ENCODE measurements at places on chromosomes 16 and 17. TPM values are rescaled to one million over a fixed set of nuclear protein-coding genes. Genes with fewer than 3 reads are reported as not detected.

DNA sequence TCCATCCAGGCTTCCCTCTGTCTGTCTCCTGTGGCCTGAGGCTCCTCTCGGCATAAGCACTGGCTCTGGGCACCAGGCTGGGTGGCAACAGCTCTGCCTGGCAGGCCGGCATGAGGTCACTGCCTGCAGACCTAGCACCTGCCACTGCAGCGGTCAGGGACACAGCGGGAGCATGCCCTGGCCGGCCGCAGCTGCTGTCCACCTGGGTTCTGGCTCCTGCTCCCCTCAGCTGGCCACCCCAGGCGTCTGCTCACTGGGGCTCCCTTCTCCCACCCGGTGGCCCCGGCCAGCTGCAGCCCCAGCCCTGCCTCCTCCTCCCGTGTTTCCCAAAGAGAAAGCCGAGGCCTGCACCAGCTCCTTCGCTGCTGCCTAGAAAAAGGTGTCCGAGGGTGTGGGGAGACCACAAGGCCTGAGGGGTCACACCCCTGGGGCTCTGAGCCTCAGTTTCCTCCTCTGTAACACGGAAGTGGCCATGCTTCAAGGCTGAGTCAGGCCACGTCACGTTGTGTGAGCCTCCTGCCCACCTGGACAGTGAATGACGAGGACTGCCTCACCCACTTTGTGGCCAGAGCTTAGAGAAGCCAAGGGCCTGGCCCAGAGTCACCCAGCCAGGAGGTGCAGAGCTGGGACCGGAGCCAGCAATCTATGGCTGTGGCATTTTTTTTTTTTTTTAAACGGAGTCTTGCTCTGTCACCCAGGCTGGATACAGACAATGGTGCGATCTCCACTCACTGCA is 6.7 kb downstream of the NTHL1 start:
- DNase-seq: peak; percentile 57
- H3K27me3 ChIP-seq: no peaks in the 10 kb centered on the region
- H3K4me3 ChIP-seq: no peak overlapping the region
- peaks cover 16% of the 10 kb centered on the region for H3K36me3 ChIP-seq

The NPW gene
- polyA plus RNA-seq: 0.62 TPM

The CACNG4 gene
- 12.4 TPM for polyA plus RNA-seq

GRCh38 chr16:50297301-50298074 is 31.1 kb downstream of the ADCY7 start:
- H3K27ac ChIP-seq: no peak overlapping the region
- H3K27me3 ChIP-seq: no peaks in the 10 kb centered on the region
- no peaks in the 10 kb centered on the region for H3K36me3 ChIP-seq
- DNase-seq: peak; percentile 89
- peaks cover 21% of the 10 kb centered on the region for H3K4me1 ChIP-seq

The KCNJ2 gene
- polyA plus RNA-seq: 0.21 TPM

DNA sequence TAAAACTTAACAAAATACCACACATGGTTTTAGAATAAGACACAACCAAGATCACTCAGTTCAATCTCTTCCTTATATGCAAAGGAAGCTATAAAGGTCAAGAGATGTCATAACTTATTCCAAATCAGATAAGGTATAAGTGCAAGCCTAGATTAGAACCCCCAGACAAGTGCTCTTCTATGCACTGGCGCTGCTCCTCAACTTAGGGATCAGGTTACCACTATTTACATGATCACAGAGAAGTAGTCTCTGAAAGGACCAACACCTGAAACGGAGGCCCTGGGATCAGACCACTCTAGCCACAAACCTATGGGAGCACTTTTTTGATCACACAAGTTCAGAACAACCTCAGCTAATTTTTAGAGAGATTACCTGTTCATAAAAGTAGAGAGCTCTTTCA is 16.6 kb downstream of the COPS3 start:
- no peaks in the 10 kb centered on the region for H3K27me3 ChIP-seq
- H3K4me1 ChIP-seq: no peaks in the 10 kb centered on the region
- peaks cover 72% of the 10 kb centered on the region for H3K36me3 ChIP-seq

DNA sequence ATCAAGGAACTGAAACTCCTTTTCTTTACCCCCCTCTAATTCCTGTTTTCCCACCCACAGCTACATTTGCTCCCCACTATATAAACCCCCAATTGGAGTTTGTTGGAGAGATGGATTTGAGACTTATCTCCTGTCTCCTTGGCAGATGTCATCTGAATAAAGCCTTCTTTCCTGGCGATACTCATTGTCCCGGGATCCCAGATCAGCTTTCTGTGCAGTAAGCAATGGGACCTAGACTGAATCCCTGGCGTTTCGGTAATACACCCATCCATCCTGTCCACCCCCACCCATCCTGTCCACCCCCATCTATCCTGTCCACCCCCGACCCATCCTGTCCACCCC is 22.2 kb downstream of the QPRT start:
- no peak overlapping the region for H3K4me3 ChIP-seq
- no peaks in the 10 kb centered on the region for H3K36me3 ChIP-seq
- H3K27ac ChIP-seq: no peak overlapping the region
- no peaks in the 10 kb centered on the region for H3K4me1 ChIP-seq

DNA sequence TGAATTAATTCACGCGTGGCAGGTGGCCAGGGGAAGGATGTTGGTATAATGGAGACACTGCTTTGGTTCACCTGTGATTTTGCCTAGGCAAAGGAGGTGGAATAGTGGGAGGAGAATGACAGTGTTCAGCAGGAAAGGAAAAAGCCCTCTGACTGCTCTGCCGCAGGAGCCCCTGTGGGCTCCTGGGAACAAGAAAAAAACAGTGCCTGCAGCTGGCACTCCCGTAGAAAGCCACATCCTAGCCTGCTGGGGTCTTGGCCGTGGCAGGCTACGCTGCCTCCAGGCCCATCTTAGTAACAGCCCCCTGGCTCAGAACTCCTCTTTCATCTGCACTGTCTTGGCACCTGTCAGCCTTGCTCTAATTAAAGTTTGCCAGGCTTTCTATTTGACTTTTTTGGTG is 20.6 kb downstream of the ADORA2B start:
- no peak overlapping the region for H3K4me3 ChIP-seq
- no peaks in the 10 kb centered on the region for H3K36me3 ChIP-seq
- no peak overlapping the region for H3K27ac ChIP-seq
- DNase-seq: no peak
- no peaks in the 10 kb centered on the region for H3K27me3 ChIP-seq

DNA sequence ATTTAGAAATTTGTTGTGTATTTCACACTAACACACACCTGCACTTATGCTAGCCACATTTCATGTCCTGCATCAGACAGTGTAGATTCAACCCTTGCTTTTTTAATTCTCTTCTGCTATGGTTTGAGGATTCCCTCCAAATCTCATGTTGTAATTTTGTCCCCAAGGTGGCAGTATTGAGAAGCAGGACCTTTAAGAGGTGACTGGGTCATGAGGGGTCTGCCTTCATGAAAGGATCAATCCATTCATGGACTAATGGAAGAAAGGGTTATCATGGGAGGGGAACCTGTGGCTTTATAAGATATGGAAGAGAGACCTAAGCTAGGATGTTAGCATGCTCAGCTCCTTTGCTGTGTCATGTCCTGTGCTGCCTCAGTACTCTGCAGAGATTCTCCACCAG is 1032.2 kb downstream of the CDH11 start:
- H3K27me3 ChIP-seq: no peaks in the 10 kb centered on the region
- peak; percentile 13 for DNase-seq
- H3K4me3 ChIP-seq: no peak overlapping the region
- no peak overlapping the region for H3K27ac ChIP-seq
- peaks cover 10% of the 10 kb centered on the region for H3K4me1 ChIP-seq

- DNase-seq: peak; percentile 64
- peaks cover 15% of the 10 kb centered on the region for H3K4me1 ChIP-seq
- H3K36me3 ChIP-seq: no peaks in the 10 kb centered on the region
- no peaks in the 10 kb centered on the region for H3K27me3 ChIP-seq
- H3K27ac ChIP-seq: no peak overlapping the region
These were observed 8.4 kb upstream of the PPP1R1B start for GRCh38 chr17:39618246-39618913.

DNA sequence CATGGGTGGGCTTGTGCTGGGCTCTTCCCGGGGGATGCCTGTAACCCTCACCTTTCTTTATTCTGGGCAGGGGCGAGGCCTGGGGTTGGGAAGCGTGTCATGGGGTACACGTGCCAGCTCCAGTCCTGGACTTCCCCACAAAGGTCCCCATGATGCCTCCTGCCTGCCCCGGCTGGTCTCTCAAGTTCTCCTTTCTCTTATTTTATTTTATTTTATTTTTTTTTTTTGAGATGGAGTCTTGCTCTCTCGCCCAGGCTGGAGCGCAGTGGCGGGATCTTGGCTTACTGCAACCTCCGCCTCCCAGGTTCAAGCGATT is 8.6 kb downstream of the ATP2A3 start:
- peaks cover 16% of the 10 kb centered on the region for H3K4me1 ChIP-seq
- no peaks in the 10 kb centered on the region for H3K27me3 ChIP-seq
- no peak for DNase-seq
- no peak overlapping the region for H3K27ac ChIP-seq
- H3K36me3 ChIP-seq: no peaks in the 10 kb centered on the region

GRCh38 chr17:45222289-45222995 is 757 bp downstream of the FMNL1 start:
- no peaks in the 10 kb centered on the region for H3K27me3 ChIP-seq
- no peaks in the 10 kb centered on the region for H3K36me3 ChIP-seq
- H3K4me1 ChIP-seq: no peaks in the 10 kb centered on the region
- no peak for DNase-seq
- H3K27ac ChIP-seq: no peak overlapping the region

The GAS7 gene
- polyA plus RNA-seq: 0.12 TPM

DNA sequence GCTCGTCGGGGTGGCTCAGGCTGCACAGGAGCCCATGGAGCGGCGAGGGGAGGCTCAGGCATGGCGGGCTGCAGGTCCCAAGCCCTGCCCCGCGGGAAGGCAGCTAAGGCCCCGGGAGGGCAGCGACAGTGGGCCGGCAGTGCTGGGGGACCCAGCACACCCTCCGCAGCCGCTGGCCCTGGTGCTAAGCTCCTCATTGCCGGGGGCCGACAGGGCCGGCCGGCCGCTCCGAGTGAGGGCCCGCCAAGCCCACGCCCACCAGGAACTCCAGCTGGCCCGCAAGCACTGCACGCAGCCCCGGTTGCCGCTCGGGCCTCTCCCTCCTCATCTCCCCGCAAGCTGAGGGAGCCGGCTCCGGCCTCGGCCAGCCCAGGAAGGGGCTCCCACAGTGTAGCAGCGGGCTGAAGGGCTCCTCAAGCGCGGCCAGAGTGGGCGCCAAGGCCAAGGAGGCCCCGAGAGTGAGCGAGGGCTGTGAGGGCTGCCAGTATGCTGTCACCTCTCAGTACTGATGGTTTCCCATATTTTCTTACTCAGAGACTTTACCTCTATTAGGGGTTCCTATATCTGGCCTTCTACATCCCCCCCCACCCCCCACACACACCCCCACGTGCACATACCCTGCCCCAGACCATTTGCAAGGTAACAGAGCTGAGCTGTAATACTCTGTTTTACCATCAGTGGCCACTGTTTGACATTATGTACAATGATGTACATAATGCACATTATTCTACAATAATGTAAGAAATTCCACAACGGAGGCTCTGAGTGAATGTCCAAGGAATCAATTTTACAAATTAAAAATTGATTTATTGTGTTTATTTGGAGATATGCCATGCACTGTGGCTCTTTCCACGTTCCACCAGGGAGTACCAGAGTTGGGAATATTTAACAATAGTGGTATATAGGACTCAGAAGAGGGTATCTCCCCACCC is 3.7 kb upstream of the VAT1L start:
- no peaks in the 10 kb centered on the region for H3K36me3 ChIP-seq
- H3K27ac ChIP-seq: no peak overlapping the region
- no peak overlapping the region for H3K4me3 ChIP-seq
- H3K4me1 ChIP-seq: no peaks in the 10 kb centered on the region

- H3K4me3 ChIP-seq: no peak overlapping the region
- peak overlapping the region; percentile 82 for H3K27ac ChIP-seq
- H3K36me3 ChIP-seq: no peaks in the 10 kb centered on the region
- no peak for DNase-seq
- H3K27me3 ChIP-seq: no peaks in the 10 kb centered on the region
These were observed 6.2 kb downstream of the VAT1L start for GRCh38 chr16:77794586-77794985.

DNA sequence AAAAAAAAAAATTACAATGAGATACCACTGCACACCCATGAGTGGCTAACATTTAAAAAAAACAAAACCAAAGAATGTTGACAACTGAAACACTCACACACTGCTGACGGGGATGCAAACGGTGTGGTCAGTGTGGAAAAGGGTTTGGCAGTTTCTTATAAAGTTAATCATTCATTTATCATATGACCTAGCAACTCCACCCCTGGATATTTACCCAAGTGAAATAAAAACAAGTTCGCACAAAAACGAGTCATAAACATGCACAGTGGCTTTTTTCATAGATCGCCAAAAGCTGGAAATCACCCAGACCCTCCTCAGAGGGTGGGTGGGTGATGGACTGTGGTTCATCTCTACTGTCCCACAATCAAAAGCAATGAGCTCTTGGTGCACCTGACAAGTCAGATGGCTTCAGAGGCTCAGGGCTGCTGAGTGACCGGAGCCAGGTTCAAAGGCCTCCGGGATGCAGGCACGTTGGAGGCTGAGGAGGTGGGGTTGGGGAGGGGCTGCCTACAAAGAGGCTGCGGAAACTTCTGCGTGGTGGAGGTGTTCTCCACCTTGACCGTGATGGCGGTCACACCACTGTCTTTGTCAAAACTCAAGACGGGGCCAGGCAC is 14.2 kb downstream of the RAB40B start:
- no peak for DNase-seq
- H3K4me3 ChIP-seq: no peak overlapping the region
- H3K27ac ChIP-seq: no peak overlapping the region
- no peaks in the 10 kb centered on the region for H3K4me1 ChIP-seq
- no peaks in the 10 kb centered on the region for H3K27me3 ChIP-seq

DNA sequence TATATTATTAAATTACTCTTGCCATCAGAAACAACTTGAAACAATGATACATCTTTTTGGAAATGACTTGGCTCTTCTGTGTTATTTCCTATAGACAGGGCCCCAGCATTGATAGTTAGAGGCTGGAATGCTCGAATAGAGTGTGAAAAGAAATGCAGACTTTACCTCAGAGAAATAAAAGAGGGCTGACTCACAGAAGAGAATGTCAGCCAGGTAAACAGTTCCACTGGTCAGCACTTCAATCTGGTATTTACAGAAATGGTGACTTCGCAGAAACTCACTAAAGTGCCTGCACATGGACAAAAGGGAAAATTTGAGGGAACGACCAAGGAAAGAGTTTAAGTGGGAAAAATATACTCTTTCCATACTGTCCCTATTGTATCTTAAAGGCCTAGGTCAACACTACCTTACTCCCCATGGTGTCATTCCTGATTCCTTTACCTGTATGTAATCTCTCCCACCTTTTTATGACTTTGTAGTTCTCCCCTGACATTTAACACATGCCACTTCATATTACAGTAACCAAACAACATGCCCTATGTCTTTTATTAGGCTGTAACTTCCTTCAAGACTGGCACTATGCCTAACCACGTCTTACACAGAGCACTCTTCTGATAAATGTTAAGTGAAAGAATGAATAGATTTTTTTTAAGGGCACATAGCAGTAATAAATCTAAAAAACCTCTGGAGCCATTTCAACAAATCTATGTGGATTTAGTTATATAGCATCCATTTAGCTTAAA is 36.7 kb downstream of the AKAP10 start:
- no peak overlapping the region for H3K4me3 ChIP-seq
- peak overlapping the region; percentile 61 for H3K27ac ChIP-seq
- H3K36me3 ChIP-seq: peaks cover 37% of the 10 kb centered on the region
- peaks cover 8% of the 10 kb centered on the region for H3K4me1 ChIP-seq

Data from SK-N-SH (cell line).